ENCODE measurements at places on chromosomes 4 and X. TPM values are rescaled to one million over a fixed set of nuclear protein-coding genes. Genes with fewer than 3 reads are reported as not detected.
A peak's percentile ranks its signal among the peaks of the same experiment; 100 is the strongest.

The USP51 gene
- not detected for total RNA-seq

The SMIM31 gene
- total RNA-seq = not detected

The CXCL3 gene
- not detected for total RNA-seq

The WDR17 gene
- 2.2 TPM for total RNA-seq

The FMR1NB gene
- not detected for total RNA-seq

DNA sequence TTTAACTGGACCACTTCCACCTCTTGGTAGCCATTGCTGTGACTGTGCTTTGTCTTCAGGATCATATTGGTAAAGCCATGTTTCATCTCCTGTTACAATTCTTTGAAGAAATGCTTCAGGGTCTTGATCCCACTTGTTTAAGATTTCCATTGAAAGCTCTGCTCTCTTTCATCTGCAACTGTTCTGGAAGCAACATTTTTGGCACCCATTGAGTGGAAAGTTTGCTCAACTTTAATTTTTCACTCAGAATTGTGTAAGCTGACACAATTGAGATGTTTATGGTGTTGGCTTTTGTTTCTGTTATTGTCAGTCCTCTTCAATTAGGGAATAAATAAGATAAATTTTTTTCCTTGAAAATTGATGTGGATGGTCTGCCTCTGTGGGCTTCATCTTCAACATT lies 237.4 kb downstream of the MAPK10 start:
- H3K27ac ChIP-seq = no peak overlapping the region
- no peak overlapping the region for H3K4me3 ChIP-seq
- DNase-seq = no peak
- H3K36me3 ChIP-seq = no peaks in the 10 kb centered on the region

- H3K27ac ChIP-seq = no peak overlapping the region
- no peak for DNase-seq
- H3K27me3 ChIP-seq = no peaks in the 10 kb centered on the region
- H3K4me1 ChIP-seq = peaks cover 23% of the 10 kb centered on the region
- no peak overlapping the region for H3K4me3 ChIP-seq
Measured at GRCh38 chr4:172995161-172995560, 173.4 kb upstream of the GALNT7 start.

DNA sequence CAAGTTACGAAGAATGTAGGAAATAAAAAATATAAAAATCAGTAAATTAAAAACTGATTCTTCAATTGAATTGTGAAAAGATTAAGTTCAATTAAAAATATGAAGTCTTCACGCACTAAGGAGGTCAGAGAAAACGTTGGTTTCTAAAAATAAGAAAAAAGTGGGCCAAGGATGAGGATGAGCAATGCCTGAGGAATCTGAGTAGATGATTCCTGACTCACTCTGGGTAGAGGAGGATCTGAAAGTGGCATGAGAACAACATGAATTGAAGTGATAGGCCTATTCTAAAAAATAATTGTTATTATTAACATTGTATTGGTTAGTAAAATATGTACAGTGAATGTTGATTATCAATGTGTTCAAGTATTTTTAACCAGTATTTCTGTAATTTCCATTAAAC lies 444.2 kb downstream of the GRIA2 start:
- H3K36me3 ChIP-seq = no peaks in the 10 kb centered on the region
- no peaks in the 10 kb centered on the region for H3K4me1 ChIP-seq
- no peak overlapping the region for H3K27ac ChIP-seq
- H3K27me3 ChIP-seq = no peaks in the 10 kb centered on the region
- DNase-seq = no peak
- no peak overlapping the region for H3K4me3 ChIP-seq

DNA sequence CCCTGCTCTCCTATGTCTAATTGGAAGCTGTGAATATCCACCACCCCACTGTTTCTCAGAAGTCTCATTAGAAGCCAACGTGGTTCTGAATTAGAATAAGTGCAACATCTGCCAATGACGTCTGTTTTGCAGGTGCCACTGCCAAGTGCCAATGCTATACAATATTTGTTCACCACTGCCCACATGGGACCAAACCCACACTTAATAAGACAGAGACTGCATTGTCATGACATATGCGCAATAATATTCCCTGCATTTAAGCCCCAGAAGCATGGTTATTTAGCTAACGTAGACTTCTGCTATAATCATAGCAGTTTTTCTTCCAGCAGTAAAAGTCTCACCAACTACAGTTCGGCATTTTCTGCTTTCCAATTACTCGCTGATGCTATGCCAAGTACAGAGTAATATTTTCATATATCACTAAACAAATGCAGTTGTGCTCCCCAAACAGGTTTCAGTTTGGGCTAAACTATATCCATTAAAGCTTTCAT lies 262.5 kb upstream of the PCDH18 start:
- no peaks in the 10 kb centered on the region for H3K36me3 ChIP-seq
- no peak for DNase-seq
- no peak overlapping the region for H3K4me3 ChIP-seq
- no peak overlapping the region for H3K27ac ChIP-seq

- H3K4me3 ChIP-seq = no peak overlapping the region
- no peaks in the 10 kb centered on the region for H3K4me1 ChIP-seq
- no peak overlapping the region for H3K27ac ChIP-seq
- H3K36me3 ChIP-seq = no peaks in the 10 kb centered on the region
- H3K27me3 ChIP-seq = no peaks in the 10 kb centered on the region
Measured at GRCh38 chrX:63363788-63364187, 12.7 kb upstream of the SPIN4 start.

GRCh38 chr4:44791831-44792230 lies 65.5 kb upstream of the GNPDA2 start:
- H3K27me3 ChIP-seq = no peaks in the 10 kb centered on the region
- no peaks in the 10 kb centered on the region for H3K4me1 ChIP-seq
- no peak overlapping the region for H3K4me3 ChIP-seq
- no peak overlapping the region for H3K27ac ChIP-seq

GRCh38 chrX:48573690-48574269 lies 504 bp upstream of the RBM3 start:
- no peak for DNase-seq
- H3K4me1 ChIP-seq = no peaks in the 10 kb centered on the region
- H3K27me3 ChIP-seq = no peaks in the 10 kb centered on the region

GRCh38 chrX:72105436-72105835 lies 26.3 kb downstream of the RTL5 start:
- no peak for DNase-seq
- no peaks in the 10 kb centered on the region for H3K36me3 ChIP-seq
- H3K4me1 ChIP-seq = no peaks in the 10 kb centered on the region
- H3K27me3 ChIP-seq = peaks cover 28% of the 10 kb centered on the region
- no peak overlapping the region for H3K27ac ChIP-seq
- H3K4me3 ChIP-seq = no peak overlapping the region

- H3K4me3 ChIP-seq = no peak overlapping the region
- no peak overlapping the region for H3K27ac ChIP-seq
- DNase-seq = no peak
- H3K27me3 ChIP-seq = peaks cover 72% of the 10 kb centered on the region
Measured at GRCh38 chr4:3709846-3710441, 56.2 kb upstream of the ADRA2C start.

DNA sequence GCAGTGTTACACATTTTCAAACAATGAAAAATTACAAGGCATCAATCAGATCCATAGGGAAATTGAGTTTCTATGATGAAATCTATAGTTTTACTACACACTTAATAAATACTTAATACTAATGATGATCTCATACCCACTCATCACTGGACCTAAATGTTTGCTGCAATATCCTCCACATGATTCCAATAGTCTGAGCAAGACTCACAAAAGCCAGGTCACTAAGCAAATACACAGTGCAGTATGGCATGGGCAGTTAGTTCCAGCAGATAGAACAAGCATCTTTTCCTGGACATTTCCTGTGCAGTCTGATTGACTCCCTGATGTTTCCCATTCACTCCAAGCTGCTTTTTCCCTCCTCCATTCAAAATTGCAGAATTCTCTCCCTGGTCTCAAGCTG lies 109.0 kb upstream of the ATOH1 start:
- H3K27ac ChIP-seq = no peak overlapping the region
- H3K4me3 ChIP-seq = no peak overlapping the region
- H3K36me3 ChIP-seq = no peaks in the 10 kb centered on the region
- no peak for DNase-seq

DNA sequence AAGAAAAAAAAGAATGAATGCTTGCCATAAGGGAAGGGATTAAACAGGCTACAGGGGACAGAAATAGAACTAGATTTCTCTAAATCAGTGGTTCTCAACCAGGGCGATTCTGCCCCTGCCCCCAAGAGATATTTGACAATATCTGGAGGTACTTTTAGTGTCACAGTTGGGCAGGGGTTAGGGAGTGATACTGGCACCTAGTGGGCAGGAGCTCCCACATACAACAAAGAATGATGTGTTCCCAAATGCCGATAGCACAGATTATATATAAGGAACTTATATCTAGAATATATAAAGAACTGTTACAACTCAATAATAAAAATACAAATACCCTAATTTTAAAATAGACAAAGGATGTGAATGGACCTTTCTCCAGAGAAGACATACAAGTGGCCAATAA lies 14.7 kb downstream of the S100G start:
- no peaks in the 10 kb centered on the region for H3K27me3 ChIP-seq
- H3K4me3 ChIP-seq = no peak overlapping the region
- H3K36me3 ChIP-seq = no peaks in the 10 kb centered on the region
- no peaks in the 10 kb centered on the region for H3K4me1 ChIP-seq
- DNase-seq = no peak

DNA sequence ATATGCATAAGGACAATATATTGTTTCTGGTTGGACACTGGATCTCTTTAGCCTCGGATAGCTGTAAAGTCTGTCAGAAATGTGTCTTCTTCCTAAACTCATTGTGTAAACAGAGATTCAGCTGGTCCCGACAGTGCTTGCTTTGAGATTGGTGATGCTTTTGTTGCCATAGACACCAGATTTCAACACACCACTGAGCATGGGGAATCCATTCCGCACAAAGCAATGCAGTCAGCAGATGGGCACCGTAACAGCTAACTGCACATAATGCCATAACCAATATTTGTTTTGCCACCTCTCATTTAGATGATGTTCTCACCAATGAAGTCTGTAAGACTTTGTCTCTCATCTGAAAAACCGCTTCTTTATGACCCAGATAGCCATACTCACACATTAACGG lies 33.3 kb upstream of the FAM47C start:
- H3K4me1 ChIP-seq = no peaks in the 10 kb centered on the region
- no peaks in the 10 kb centered on the region for H3K27me3 ChIP-seq
- H3K4me3 ChIP-seq = no peak overlapping the region
- no peak for DNase-seq
- H3K27ac ChIP-seq = no peak overlapping the region

DNA sequence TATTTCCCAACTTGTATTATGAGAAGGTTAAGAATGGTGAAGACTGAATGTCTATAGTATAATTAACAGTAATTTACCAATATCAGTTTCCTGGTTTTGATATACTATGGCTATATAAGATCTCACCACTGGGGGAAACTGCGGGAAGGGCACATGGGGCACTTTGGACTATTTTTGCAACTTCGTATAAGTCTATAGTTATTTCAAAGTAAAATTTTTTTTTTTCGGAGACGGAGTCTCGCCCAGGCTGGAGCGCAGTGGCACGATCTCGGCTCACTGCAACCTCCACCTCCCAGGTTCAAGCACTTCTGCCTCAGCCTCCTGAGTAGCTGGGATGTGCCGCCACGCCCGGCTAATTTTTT lies 46.1 kb downstream of the CXorf58 start:
- H3K27ac ChIP-seq = no peak overlapping the region
- no peak for DNase-seq
- no peaks in the 10 kb centered on the region for H3K36me3 ChIP-seq
- H3K4me3 ChIP-seq = no peak overlapping the region
- H3K27me3 ChIP-seq = no peaks in the 10 kb centered on the region

DNA sequence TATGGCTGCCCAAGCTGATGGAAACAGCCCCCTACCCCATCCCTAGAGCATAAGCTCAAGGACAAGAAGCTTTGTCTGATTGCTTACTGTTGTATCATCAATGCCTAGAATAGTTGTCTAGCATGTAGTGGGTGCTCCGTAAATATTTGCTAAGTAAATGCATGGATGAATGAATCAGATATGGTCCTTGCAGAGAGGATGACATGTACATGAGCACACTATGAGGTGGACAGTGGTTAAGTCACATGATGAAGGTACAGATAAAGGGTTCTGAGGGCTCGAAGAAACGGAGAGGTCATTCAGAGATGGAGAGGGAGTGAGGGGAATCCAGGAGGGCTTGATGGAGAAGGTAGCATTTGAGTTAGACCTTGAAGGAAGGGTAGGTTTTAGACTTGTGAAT lies 214.2 kb downstream of the RBMX2 start:
- H3K4me1 ChIP-seq = no peaks in the 10 kb centered on the region
- no peaks in the 10 kb centered on the region for H3K36me3 ChIP-seq
- no peaks in the 10 kb centered on the region for H3K27me3 ChIP-seq
- H3K27ac ChIP-seq = no peak overlapping the region
- no peak overlapping the region for H3K4me3 ChIP-seq

DNA sequence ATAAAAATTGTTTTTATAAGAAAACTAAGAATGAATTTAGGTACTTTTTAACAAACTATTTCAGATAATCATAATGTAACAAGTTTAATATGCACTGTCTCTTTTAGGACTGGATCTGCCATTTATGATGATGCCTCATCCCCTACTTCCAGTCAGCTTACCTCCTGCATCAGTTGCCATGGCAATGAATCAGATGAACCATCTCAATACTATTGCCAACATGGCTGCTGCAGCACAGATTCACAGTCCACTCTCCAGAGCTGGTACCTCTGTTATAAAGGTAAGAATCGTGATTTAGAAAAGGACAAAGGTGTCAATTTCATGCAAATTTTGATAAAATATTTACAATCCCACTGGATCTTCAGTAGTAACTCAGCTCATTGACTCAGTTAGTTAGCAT lies 566.2 kb downstream of the DACH2 start:
- DNase-seq = no peak
- H3K4me1 ChIP-seq = no peaks in the 10 kb centered on the region

- H3K4me1 ChIP-seq = no peaks in the 10 kb centered on the region
- no peak overlapping the region for H3K4me3 ChIP-seq
- no peak overlapping the region for H3K27ac ChIP-seq
- no peaks in the 10 kb centered on the region for H3K36me3 ChIP-seq
- H3K27me3 ChIP-seq = no peaks in the 10 kb centered on the region
- DNase-seq = peak; percentile 15
Measured at GRCh38 chrX:31423609-31424189, 351.9 kb upstream of the FTHL17 start.

- H3K27me3 ChIP-seq = no peaks in the 10 kb centered on the region
- no peak overlapping the region for H3K4me3 ChIP-seq
- no peak overlapping the region for H3K27ac ChIP-seq
- H3K36me3 ChIP-seq = no peaks in the 10 kb centered on the region
Measured at GRCh38 chr4:108611365-108611764, 9.0 kb upstream of the RPL34 start.

DNA sequence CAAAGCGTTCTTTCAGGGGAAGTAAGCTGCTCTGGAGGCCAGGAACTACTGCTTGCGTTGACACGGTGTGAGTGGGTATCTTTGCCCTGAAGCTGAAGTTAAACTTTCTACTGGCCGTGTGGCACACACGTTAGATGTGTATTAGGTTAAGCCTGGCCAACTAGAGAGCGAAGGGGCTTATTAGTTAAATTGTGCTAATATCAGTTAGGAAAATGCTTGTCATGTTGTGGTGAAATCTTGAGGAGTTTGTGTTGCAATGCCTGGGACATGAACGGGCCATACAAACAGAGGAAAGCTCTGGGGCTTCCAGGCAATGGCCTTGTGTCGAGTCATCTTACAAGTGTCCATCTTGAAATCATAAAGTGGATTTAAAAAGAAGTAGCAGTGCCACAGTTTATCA lies 62.6 kb downstream of the NSUN7 start:
- no peak overlapping the region for H3K27ac ChIP-seq
- H3K36me3 ChIP-seq = no peaks in the 10 kb centered on the region
- H3K27me3 ChIP-seq = no peaks in the 10 kb centered on the region
- H3K4me1 ChIP-seq = no peaks in the 10 kb centered on the region

Measured in PC-9 (cell line).